ENCODE measurements at places on chromosomes 16 and 17. TPM values are rescaled to one million over a fixed set of nuclear protein-coding genes. Genes with fewer than 3 reads are reported as not detected.

The PRR15L gene
- total RNA-seq = 0.49 TPM

The HS3ST3A1 gene
- 3.6 TPM for total RNA-seq

The NGFR gene
- 2.2 TPM for total RNA-seq

The ESRP2 gene
- 1.1 TPM for total RNA-seq

The CLCN7 gene
- total RNA-seq = 49.3 TPM

The NPW gene
- total RNA-seq = not detected

The AIPL1 gene
- total RNA-seq = not detected

The C16orf96 gene
- total RNA-seq = not detected

The MEIOB gene
- total RNA-seq = not detected

The FSCN2 gene
- total RNA-seq = not detected

The MLLT6 gene
- 95.1 TPM for total RNA-seq

The AOC3 gene
- total RNA-seq = 189 TPM

The GRB7 gene
- not detected for total RNA-seq

The MYCBPAP gene
- 1.3 TPM for total RNA-seq

The RNF112 gene
- total RNA-seq = 7.5 TPM

The SPATA22 gene
- total RNA-seq = 0.51 TPM

The SLC16A11 gene
- total RNA-seq = not detected

The CD300C gene
- total RNA-seq = 3.2 TPM

The OR1D2 gene
- not detected for total RNA-seq

The PIMREG gene
- total RNA-seq = not detected

The ASPA gene
- 4.9 TPM for total RNA-seq

The C1QL1 gene
- total RNA-seq = not detected
